ENCODE measurements at places on chromosomes 2 and 18.

DNA sequence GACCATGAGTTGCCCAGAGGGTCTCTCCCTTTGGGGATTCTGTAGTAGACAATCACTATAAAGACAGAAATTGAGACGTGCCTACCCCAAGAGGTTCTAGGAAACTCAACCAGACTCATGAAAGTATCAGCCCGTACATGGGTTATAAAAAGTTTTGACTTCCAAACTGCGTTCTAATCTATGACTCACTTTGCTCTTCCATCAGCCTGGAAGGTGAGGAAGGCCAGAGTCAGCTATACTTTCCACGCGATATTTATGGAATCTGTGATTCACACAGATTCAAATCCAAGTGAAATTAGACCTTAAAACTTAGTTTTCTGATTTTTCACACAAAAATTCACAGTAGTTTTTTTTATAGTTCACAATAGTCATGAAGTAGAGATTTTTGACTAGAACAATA is 7.7 kb upstream of the LYPD1 start:
- DNase-seq, result no peak

DNA sequence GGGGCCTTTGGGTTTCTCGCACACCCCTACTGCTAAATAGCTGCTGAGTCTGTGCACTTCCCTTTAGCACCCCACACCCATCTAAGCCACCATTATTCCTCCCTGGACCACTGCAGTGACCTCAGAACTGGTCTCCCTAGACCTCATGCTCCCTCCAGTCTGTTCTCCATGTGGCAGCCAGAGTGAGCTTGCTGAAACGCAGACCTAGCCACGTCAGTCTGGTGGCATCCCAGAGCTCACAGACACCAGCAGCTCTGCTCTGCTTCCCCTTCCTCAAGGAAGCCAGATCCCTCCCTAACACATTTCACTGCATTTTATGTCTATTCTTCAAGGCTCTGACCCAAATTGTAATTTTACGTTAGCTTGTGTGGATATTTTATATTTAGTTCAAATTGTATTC is 144.4 kb downstream of the DYSF start:
- DNase-seq, result no peak

DNA sequence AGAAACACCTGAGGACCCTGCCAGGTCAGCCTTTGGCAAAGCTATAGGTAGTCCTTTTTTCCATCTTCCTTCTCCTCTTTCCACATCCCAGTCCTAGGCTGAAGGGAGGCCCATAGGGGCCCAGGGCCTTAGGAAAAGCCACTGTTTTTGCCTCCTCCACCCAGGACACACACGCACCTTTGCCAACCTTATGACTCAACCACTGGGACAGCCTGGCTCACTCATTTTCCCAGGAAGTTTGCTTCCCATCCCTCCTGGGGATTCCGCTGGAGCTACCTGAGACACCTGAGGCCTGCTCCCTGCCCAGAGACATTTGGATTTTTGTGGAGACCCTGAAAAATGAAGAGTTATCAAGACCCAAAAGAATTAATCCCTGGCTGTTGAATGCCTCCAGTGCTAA is 273.4 kb upstream of the SIX2 start:
- no peak for DNase-seq

DNA sequence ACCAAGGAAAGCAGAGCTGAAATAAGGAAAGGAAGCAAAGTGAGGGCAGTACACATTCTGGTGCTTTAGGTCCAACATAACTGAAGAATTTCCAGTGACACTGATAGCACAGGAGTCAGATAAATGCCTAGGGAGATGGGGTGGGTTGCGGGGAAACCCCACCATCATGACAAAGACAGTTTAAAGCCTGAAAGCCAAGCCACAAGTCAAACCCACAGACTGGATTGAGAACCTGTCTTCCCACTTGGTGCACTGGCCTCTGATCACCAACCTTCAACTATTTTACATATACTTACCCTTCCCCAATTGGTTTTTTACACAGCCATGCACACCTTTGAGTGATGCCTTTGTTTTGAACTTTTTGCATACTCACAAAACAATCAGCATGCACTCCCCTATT is 22.2 kb upstream of the PDK1 start:
- no peak for DNase-seq

GRCh38 chr18:28802546-28802945 is 625.6 kb upstream of the CDH2 start:
- DNase-seq, result no peak

DNA sequence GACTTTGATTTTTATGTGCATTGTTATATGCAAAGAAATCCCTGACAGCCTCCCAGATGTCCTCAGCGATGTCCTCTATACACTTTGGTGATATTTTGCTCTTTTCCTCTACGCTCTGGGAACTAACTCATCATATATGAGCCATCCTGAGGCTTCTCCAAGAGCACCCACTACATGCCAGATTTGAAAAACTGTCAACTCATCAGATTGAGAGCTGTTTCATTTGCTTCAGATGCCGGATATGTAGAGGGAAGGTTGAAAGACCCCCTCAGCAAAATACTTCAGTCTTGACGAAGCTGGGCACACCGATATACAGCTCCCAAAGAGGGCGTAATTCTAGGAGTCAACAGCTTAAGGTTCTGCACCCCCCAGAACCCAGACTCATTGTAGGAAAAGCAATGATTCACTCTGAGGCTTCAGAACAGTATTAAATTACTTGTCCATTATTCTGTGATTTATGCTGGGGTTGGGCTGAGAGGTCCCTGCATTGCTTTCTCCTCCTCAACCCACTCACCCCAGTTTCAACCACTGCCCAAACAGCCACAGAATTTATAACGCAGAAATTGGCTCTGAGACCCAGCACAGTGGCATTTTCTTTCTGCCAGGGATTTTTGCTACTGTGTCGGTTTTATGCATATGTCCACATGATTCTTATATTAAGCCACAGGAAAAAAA is 341.8 kb downstream of the ALK start:
- DNase-seq, result no peak

- DNase-seq, result no peak
Observed at GRCh38 chr2:2793514-2793913, 462.4 kb upstream of the MYT1L start.

- no peak for DNase-seq
Observed at GRCh38 chr2:64848363-64848762, 140.8 kb upstream of the SLC1A4 start.

DNA sequence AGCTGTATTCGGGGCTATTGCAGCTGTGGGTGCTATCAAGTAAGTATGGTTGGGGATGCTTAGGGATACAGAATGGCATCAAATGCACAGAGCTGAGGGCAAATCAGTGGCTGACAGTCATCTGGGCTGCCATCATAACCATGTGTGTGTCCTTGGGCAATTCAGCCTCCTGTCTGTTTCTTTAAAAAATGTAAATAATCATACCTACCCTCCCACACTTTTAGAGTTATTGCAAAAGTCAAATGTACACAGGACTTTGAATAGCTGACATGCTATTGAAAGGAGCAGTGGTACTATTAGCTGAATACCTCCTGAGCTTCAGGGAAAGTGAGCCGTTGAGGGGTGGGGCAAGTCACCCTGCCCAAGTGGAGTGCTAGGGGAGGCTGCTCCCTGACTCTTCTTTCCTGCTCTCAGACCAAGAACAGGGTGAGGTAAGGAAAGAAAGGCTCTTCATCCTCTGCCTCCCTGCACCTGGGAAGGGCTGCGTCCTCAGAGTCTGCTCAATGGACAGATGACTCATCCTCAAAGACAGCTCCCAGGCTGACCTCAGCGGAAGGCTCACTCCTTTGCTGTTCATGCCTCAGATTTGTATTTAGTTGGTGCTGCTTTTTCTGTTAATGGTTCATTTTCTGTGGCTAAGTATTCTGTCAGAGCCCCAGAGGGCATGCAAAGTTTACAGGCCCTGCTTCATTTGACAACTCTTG is 54.9 kb upstream of the BZW1 start:
- DNase-seq, result no peak

DNA sequence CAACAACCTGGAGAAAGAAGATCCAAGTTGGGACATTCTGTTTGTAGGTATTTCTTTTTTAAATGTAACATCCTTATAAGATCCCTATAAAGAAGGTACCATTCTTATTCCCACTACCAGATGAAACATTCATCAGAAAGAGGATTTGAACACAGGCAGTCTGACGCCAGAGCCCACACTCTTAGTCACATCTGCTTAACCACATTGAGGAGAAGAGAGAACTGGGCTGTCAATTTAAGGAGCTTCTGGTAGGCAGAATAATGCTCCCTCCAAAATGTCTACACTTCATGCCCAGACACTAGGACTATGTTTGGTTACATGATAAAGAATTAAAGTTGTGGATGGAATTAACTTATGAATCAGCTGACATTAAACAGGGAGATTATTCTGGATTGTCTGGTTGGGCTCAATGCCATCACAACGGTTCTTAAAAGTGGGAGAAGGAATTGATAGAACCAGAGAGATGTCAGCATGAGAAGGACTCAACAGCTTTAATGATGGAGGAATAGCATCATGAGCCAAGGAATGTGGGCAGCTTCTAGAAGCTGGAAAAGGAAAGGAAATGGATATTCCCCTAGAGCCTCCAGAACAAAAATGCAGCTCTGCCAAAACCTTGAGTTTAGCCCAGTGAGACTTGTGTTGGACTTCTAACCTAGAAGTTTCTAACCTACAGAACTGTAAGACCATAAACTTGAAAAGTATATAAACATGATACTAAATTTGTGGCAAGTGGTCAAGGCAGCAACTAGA is 82.2 kb downstream of the KLF7 start:
- DNase-seq, result no peak

- no peak for DNase-seq
Observed at GRCh38 chr18:58502628-58503027, 126.3 kb downstream of the ALPK2 start.

All from AML-193 (cell line).